SW 1271 (cell line): ENCODE measurements at places on chromosomes 7 and 10.

DNA sequence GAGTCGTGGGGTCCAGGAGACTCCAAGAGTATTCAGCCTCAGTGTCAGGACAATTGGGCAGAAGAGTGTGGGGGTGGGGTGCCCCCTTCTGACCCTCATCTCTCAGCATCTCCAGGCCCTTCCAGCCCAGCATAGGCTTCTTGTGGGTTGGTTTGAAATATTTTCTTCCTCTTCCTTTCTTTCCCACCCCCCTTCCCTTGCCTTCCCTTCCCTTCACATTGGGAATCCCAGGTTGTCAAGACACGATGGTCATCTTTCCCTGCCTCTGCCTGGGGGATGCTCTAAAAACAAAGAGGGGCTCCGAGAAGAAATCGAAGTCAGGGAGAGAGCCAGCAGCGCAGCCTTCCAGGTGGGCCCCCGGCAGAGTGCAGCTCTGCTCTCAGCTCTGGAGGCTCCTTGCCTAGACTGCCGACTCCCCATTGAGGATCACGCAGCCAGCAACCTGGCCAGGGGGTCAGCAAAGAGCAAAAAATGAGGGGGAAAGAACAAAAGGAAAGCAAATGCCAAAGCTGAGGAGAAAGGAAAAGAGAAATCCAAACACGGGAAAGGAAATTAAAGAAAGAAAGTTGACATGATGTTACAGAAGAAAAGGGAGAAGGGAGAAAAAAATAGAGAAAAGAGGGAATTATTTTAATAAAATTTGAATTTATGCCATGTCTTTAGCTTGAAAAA, 1.5 kb downstream of the PAX2 start:
- DNase-seq, result no peak

- DNase-seq, result no peak
Measured at GRCh38 chr7:22667562-22668239, 59.3 kb upstream of the IL6 start.

- no peak for DNase-seq
Measured at GRCh38 chr7:35734001-35734483, 39.1 kb upstream of the HERPUD2 start.

DNA sequence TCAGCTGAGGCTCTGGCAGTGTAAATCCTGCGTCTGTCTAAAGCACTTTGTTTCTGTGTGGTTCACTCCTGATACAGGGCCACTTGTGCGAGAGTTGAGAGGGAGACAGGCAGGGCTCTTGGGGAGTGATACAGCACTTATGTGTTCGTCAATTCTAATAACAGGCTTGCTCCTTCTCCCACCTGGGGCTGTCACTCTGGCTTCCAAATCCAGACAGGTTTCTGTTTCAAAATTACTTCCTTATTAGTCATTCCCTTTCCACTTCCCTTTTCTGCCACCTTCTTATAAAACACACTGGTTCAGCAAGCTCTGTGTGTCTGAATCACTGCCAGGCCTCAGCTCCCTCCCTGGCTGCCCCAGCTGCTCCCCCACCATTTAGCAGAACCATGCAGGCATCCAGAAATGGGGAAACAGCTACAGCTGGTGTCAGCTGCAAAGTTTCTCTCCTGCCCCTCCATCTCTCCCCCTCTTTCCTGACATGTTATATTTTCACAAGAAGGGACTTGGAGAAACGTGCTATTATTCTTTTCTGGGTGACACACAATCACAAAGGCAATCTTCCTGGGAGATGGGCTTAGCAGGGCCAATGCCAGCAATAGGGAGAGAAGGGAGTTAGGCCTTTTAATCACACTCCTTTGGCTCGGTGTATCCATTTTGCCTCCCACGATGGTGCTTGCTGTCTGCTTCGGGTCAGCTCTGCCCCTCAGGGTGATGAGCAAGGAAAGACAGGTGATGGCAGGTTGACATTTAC, 58.4 kb upstream of the ZNRF2 start:
- peak; percentile 2 for DNase-seq

GRCh38 chr10:45433716-45434469, 59.9 kb downstream of the ALOX5 start:
- no peak for DNase-seq

DNA sequence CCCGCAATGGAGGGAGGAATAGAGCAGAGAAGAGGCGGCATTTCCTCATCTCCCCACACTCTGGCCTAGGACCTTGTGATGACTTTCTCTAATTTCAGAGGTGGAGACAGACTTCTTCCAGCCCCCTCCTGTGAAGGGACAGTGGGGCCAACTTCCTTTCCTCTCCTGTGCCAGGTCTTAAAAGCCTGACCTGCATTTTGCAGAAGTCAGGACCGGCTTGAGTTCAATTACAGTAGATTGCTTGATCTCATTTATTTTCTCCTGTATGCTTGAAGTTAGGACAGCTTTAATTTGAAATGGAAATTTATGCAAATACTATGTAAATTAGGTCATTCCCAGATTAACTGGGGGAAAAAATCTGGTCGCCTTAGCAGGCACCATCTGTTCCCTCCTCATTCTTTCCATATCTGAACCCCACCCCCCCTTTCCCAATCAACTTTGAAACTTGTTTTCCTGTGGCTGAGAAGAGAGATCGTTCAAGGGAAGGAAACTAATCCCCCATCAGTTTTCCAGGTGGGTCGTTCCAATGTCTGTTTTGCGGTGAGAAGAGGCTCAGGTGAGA, 57.1 kb downstream of the SYPL1 start:
- no peak for DNase-seq

DNA sequence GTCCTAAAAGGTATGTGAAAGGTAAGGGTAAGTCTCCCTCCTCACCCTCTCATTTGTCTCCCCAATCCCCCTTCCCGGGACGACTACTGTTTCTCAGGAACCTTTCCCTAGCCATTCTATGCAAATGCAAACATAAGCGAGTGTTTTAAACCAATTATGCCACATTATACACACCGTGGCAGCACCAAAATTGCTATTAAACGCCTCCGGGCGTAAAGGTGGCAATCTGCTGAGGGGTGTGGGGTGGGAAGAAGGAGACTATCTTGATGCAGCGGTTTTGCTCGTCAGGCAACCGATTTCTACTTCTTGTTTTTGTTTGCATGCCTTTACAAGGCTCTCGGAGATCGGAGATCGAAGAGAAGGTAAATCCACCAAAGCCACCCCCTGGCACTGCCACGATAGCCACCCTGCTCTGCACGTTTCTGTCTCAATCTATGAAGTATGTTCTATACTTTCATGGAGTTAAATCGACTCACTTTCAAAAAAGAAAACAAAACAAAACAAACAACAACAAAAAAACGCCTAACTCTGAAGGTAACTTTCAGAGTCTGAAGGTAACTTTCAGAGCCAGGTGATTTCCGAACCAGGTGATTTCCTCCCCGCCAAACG, 46.0 kb upstream of the CDK1 start:
- DNase-seq, result no peak

DNA sequence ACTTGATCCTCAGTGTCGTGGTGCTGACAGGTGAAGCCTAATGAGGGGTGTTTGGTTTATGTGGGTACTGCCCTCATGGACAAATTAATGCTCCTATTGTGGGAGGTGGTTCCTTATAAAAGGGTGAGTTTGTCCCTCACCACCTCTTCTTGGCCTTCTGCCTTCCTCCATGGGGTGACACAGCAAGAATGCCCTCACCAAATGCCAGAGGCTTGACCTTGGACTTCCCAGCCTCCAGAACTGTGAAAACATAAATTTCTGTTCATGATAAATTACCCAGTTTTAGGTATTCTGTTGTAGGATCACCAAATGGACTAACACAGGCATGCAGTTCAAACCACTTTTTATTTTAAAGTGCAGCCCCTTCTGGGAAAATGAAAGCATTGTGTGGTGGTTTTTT, 39.4 kb downstream of the BAMBI start:
- no peak for DNase-seq

- no peak for DNase-seq
Measured at GRCh38 chr10:11431216-11431555, 180.3 kb downstream of the USP6NL start.

- DNase-seq, result no peak
Measured at GRCh38 chr7:156861212-156861611, 31.8 kb downstream of the LMBR1 start.

GRCh38 chr7:683526-684205, 42.8 kb upstream of the DNAAF5 start:
- DNase-seq, result no peak

GRCh38 chr7:50210706-50211115, 93.8 kb upstream of the IKZF1 start:
- no peak for DNase-seq

- no peak for DNase-seq
Measured at GRCh38 chr7:50119815-50120637, 27.0 kb upstream of the ZPBP start.

DNA sequence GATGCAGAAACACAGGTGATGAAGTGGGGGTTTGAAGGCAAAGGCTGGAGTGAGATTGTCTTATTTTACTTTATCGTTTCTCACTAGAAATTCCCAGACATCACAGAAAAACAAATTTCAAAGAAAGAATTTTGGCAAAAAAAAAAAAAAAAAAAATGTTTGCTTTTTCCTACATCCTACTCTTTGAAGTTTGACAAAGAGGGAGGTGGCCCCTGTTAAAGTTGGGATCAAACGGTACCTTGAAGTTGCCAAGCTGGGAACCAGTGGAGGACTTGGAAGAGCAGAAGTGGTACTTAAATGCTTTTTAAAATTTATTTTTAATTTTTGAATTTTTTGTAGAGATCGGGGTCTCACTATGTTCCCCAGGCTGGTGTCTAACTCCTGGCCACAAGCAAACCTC, 63.9 kb upstream of the KIF5B start:
- no peak for DNase-seq

- no peak for DNase-seq
Measured at GRCh38 chr10:132478341-132479023, 59.1 kb upstream of the INPP5A start.

DNA sequence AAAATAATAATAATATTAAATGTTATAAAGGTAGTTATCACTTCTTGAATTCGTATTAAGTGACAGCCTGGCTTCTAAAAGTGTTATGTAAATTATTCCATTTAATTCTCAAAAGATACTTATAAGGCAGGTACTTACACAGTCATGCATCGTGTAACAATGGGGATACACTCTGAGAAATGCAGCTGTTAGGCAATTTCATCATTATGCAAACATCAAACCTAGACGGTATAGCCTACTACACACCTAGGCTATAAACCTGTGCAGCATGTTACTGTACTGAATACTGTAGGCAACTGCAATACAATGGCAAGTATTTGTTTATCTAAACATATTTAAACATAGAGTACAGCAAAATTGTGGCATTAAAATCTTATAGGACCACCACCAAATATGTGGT, 1.5 kb downstream of the IFIT1 start:
- DNase-seq, result no peak

- no peak for DNase-seq
Measured at GRCh38 chr7:118826246-118826645, 601.7 kb downstream of the ANKRD7 start.

GRCh38 chr10:43318976-43319960, 52.2 kb upstream of the FXYD4 start:
- no peak for DNase-seq

DNA sequence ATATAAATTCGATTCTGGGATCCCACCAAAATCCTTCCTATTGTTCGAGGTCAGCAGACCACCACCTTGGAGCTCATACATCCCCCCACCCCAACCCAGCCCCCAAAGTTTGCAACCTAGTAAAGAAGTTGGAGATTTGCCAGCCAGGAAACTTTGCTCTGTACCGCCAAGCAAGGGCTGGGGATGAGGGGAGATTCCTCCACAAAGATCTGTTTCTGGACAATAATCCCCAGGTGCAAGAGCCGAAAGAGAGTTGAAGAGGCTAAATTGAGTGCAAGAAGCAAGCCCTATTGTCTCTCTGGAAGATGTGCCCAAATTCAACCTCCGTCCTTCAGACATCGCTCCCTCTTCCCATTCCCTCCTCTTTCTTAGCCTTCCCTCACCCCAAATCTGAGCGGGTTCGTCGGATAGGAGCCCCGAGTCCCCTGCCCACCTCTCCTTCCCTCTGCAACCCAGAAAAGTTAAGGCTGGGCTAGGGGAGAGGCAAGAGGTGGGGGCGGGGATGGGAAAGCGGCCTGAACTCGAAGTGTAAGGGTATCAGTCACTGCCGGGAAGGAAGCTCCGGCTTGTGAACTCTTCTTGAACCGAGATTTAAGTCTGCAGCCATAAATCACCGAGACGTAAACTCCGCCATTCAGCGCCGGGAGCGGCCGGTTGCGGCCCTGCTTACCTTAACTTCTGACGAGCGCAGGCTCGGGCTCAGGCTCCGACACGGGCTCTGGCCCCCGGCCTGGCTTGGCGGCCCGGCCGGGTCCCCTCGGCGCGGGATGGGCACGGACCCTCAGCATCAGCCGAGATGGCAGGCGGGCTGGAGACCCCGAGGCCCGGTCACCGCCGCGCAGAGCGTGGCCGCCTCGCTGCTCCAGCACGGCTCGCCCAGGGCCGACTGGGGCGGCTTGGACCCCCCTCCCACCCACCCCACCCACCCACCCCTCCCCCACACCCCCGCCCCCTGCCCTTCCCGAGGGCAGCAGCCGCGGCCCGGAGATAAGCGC, 10.8 kb upstream of the HOXA2 start:
- DNase-seq, result no peak

GRCh38 chr10:7036951-7037350, 373.9 kb downstream of the SFMBT2 start:
- no peak for DNase-seq

GRCh38 chr10:48468866-48469511, 135.9 kb downstream of the ARHGAP22 start:
- DNase-seq, result no peak

GRCh38 chr7:1842321-1843221, 172.5 kb downstream of the ELFN1 start:
- DNase-seq, result no peak

- no peak for DNase-seq
Measured at GRCh38 chr7:106887421-106887820, 22.3 kb downstream of the PIK3CG start.
